ENCODE measurements at places on chromosomes 11 and 22.

GRCh38 chr11:120718171-120718570 is 206.6 kb downstream of the GRIK4 start:
- no peak for DNase-seq

DNA sequence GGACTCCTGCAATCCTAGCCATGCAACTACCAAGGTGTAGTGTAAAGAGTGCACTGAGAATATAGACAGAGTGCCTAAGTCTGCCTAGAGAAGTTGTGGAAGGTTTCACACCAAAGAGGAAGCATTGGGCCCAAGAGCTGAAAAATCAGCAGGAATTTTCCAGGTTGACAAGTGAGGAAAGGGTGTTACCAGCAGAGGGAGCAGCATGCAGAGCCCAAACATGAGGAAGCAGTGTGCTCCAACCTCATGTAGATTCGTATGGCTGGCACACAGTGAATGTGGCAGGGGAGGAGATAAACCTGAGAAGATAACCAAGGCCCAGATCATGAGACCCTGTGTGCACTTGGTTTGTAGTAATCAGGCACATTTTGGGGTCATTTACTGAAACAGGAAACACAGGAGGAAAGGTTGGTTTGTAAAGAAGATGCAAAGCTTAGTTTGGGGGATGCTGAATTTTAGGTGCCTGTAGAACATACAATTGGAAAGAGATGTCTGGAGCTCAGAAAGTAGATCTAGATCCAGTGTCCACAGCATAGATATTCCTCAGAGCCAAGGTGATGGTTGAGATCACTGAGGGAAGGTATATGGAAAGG is 1.7 kb downstream of the HPX start:
- DNase-seq = no peak

GRCh38 chr11:3368199-3368598 is 10.7 kb downstream of the ZNF195 start:
- no peak for DNase-seq

DNA sequence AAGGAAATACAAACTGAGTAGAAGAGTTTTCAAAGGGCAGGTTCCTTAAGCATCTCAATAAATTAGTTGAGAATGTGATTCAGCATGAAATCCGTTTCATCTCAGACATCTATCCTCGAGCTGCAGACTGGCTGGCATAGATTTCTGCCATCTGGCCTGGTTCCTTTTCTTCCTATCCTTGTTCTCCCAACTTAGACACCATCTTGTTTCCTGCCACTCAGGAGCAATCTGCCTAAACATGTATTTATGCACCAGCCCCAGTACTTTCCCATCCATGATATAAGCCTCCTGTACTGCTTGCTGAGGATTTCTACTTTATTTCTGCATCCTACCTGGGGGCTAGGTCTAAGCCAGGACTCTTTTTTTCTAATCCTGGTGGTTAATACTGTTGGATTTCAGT is 359.1 kb upstream of the C11orf87 start:
- no peak for DNase-seq

Data from stimulated activated CD4-positive, alpha-beta T cell treated with anti-CD3 and anti-CD28 coated beads, Interleukin-12 subunit alpha, Interleukin-12 subunit beta, amount 100 ng/mL, for 24 hours (primary cell).